NCI-H2081 treated with DMSO at 0.1 percent for 48 hours (cell line): ENCODE measurements at places on chromosomes 13 and 19.

- no peak for DNase-seq
Measured at GRCh38 chr19:57438925-57439324, 3.8 kb downstream of the ZNF749 start.

GRCh38 chr13:36820222-36820621 lies 1.2 kb downstream of the RFXAP start:
- no peak for DNase-seq

- no peak for DNase-seq
Measured at GRCh38 chr19:54137699-54138488, at the start of gene CNOT3. Gene CNOT3 (plus strand): TSS chr19:54137762. CDS start chr19:54142979, 5,217 bp downstream.

- no peak for DNase-seq
Measured at GRCh38 chr13:37277435-37278144, 172.1 kb upstream of the CSNK1A1L start.

DNA sequence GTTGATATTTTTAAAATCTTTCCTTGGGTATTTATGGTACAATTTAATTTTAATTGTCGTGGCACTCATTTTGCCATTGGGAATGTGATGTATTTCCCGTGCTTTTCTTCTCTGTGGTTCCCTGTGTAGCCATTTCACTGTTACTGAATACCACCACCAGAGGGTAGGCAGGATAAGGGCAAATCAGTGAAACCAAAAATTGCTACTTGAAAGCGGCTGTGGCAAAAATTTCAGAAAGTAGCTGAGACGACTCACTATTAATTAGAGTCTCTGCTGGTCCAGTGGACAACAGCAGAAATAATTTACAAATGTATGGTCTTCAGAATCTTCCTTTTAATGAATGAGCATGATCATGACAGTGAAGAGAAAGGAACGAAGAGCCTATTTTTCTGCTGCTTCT lies 34.4 kb upstream of the MIR17HG start:
- DNase-seq: no peak

- DNase-seq: no peak
Measured at GRCh38 chr19:49120325-49120683, 960 bp downstream of the PPFIA3 start.

GRCh38 chr13:94394723-94395122 lies 84.8 kb downstream of the DCT start:
- no peak for DNase-seq

- no peak for DNase-seq
Measured at GRCh38 chr13:112343591-112343990, 32.6 kb upstream of the SPACA7 start.

DNA sequence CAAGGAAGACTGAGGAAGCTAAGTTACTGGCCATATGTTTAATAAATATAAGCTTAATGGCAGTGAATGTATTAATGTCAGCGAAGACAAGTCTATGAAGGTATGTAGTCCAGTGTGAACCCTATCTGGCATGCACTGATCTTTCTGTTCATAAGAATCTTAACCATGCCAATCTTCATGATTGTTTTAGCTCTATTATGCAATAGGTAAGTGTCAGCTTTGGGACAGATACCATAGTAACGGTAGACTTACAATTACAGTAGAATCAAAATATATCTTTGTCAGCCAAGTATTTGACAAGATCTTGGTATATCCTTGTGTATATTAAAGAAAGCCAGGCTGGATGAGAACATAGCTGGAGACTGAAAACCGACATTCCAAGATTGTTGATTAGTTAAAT lies 428.5 kb downstream of the SPRY2 start:
- no peak for DNase-seq

DNA sequence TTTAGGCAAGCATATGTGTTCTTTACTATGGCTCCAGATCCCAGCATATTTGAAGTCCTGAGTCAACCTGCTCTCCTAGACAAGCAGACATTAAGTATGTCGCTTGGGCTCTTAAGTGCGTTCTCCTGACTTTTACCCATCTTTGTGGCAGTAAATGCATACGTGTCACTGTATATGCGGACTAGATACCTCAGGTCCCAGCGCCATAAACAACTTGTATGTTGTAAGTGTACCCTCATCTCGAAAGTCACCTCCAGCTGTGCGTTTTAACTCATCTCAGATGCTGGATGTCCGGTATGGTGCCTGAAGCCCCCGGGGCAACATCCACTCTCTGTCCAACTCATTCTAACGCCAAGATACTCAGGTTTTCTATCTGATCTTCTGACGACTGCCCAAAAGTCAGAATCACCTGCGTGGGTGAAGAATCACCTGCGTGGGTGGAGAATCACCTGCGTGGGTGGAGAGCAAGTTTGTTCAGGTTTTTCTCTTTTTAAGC lies 1.7 kb downstream of the PTOV1 start:
- DNase-seq: no peak
